T-helper 17 cell (primary cell): ENCODE measurements at places on chromosomes 2 and 18.

DNA sequence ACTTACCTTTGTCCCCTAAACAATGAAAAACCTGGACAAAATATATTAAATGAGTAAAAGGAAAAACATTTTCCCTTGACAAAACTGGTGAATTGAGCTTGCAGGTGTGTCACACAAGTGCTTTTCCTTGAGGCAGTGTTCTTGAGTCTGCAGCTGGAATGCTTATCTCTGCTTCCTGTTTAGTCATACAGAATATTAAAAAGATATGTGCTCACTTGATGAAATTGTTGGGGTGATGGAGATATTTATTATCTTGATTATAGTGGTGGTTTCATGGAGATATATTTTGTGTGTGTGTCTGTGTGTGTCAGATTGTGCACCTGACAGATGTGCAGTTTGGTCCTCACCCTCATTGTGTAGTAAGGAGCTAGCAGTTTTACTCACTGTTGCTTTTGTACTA is 3.3 kb downstream of the TAF1B start:
- DNase-seq = no peak

DNA sequence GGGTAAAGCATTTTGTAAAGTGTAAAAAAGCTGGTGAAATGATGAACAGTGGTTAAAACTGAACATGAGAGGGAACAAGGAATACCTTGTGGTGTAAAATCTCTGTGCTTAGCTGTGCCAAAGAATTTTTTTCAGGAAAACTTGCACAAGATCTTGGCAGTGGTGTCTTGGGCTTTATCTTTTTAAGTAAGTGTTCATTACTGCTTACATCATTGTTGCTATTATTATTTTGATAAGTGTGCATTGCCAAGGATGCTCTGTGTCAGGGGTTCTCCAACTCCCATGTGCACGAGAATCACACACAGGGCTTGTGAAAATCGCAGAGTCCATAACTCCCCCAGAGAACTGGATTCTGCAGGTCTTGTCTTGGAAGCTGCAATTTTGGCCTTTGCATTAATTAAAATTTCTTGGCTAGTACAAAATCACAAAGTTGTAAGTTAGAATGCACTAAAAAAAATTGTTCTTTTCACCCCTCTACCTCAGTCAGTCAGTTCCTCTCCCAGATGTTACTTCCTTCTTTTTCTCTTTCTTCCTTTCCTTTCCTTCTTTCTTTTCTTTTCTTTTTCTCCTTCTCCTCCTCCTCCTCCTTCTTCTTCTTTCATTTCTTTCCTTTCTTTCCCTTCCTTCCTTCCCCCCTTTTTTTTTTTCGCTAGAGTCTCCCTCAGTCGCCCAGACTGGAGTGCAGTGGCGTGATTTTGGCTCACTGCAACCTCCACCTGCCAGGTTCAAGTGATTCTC is 37.8 kb downstream of the GATA6 start:
- no peak for DNase-seq

- DNase-seq = no peak
Measured at GRCh38 chr2:55296393-55296792, 27.4 kb upstream of the MTIF2 start.

GRCh38 chr2:201414099-201415023 is 36.9 kb downstream of the TRAK2 start:
- DNase-seq = no peak

- DNase-seq = no peak
Measured at GRCh38 chr18:37343542-37343851, 222.1 kb downstream of the CELF4 start.

- no peak for DNase-seq
Measured at GRCh38 chr2:168524005-168524404, 67.9 kb downstream of the CERS6 start.

DNA sequence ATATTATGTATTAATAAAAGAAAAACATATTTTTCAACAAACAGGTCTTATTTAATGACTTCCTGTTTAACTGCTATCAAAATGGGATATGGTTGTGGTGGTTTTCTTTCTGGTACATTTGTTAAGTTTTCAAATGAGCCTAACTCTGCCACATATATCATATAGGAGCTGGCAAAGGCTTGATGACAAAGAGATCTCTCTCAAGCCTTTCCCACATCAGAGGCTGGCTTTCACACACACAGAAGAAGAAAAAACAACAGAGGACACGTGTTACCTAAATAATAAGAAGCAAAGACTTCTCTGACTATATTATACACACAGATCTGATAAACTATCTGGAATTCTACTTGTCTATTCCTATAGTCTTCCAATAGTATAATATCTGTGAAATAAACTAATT is 46.1 kb downstream of the CFAP36 start:
- no peak for DNase-seq
